ENCODE measurements at places on chromosomes 3 and 15.
A peak's percentile ranks its signal among the peaks of the same experiment; 100 is the strongest.

DNA sequence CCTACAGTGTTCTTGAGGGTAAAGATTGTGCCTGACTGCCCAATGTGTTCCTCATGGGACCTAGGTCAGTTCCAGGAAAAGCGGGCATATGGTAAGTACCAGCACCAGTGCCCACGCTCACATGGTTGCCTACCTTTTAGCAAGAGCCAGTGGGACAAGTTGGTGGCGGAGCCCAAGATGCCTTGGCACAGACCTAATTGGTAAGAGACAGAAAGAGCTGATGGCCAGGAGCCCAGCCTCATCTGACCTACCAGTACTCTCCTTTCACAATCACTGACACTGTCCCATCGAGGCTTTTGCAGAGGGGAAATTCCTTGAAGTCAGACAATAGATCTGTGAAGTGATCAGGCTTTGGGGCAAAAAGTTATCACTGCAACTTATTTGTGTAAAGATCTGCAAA is 98.4 kb upstream of the BCL6 start:
- peak; percentile 71 for DNase-seq

DNA sequence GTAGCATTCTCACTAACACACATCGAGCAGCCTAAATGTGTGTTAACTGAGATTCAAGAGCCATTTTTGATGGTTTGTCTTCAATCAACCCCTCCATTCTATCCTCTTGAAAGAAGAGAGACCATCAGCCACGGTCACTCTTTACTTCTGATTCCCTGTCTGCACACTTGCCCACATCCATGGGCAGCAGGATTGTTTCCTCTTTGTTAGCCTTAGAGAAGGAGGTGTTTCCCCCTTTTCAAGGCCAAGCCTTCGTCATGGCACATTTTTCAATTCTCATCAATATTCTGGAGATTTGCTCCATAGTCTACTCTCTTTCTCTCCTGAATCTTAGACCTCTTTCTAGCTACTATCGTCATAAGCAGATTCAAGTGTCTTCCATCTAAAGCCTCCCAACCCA is 522.4 kb upstream of the NAALADL2 start:
- DNase-seq: no peak

DNA sequence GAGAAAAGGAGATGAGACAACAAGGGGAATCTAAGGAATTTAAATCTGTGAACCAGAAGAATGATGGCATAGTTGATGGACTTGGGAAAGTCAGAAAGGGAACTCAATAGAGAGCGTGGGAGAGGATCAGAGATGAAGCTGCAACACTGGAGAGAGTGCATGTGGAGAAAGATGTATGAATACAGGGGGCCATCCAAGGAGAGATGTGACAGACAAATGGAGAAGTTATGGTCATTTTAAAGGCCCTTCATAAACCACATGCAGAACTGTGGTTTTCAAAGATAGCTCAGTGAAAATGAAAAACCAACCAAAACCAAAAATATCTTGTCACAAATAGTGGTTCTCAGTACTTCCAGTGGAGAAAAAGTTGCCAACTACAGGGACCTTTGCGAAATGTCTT is 265.2 kb downstream of the SUCLG2 start:
- no peak for DNase-seq

- DNase-seq: no peak
Measured at GRCh38 chr3:69439643-69440270, 53.9 kb upstream of the FRMD4B start.

DNA sequence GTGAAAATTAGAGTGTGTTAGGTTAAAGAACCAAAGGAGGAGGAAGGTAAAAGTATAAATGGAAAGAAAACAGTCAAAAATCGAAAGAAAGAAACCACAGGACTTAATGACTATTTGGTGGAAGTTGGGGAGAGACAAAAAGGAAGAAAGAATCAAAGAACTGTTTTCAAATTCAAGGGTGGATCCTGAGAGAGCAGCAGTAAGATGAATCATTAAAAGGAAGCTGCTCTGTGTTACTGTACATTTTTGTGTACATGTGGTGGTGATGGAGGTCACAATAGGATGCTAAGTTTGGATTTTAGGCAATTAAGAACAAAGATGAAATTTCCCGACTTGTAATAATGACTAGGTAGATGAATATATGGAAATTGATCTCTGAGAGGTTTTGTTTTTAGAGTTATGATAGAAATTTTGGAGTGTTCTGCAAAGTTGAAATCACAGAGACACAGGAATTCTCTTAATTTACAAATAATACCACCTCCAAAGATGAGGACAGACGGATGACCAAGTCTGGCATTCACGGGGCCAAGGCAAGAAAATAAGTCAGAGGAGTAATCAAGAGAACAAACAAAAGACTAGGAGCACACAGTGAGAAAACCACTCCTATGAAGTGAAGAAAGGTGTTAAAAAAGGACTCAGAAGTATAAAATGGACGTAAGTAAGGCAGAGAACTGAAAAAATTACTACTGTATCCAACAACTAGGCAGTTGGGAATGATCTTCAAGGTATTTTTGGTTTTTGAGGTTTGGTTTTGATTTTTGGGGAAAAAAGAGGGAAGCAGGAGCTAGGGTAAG is 7.1 kb downstream of the DHX36 start:
- DNase-seq: no peak

DNA sequence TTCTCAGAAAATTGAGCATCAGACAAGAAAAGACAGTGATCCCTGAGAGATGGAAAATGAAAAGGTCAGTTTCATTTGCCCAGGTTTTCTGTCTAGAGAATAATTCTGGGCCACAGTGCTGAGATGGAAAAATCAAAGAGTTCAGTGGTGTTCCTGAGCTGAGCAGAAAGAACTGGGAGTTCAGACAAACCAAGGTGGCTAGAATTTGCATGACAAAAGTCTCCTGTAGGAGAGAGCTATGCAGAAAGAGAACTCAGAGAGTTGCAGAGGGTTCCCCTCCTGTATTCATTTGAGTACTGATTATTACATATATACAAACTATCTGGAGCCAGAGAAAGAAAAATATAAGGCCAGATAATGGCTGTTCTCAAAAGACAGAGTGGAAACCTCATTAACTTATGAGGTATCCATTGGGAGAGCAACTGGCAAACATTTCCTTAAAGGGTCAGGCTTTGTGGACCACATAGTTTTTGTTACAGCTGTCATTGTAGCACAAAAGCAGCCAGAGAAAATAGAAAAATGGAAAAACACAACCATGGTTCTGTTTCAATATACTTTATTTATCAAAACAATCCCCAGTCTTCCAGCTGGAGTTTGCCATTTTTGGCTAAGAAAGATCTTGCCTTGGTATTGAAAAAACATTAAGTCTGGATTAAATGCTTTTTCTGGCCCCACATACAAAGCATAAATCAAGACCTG is 1004.1 kb downstream of the TBL1XR1 start:
- DNase-seq: no peak

DNA sequence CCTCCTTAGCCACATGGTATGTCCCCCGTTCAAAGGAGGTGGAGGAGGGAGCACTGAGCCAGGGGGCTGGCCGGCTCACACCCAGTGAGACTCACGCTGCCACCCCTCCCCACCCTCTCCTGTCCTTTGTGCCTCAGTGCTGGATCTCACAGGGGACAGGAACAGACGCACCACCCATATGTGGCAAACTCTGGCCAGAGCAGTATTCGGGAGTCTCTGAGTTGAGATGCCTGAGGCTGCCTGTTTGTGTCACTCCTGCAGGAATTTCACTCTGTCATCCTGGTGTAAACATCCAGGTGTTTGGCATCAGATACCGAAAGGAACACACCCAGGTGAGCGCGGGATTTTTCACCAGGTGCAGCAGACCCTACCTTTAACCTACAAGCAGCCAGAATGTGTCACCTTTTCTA is 25.7 kb downstream of the RGMA start:
- DNase-seq: no peak

DNA sequence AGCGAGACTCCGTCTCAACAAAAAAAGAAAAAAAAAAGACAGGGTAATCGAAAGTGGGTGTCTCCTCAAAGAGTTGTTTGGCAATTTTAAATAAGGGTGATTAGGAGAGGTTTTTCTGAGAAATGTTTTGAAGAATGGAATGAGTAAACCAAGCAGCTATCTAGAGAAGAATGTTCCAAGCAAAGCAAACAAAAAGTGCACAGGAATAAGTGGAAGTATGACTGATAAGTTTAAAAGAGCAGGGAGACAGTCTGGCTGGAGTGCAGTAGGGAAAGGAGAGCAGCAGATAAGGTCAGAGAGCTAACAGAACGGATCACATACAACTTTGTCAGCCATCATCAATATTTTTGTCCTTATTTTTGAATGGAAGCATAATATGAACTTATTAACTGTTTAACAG is 853.5 kb downstream of the TUSC7 start:
- no peak for DNase-seq

- DNase-seq: no peak
Measured at GRCh38 chr3:193194371-193194770, 46.7 kb upstream of the PLAAT1 start.

DNA sequence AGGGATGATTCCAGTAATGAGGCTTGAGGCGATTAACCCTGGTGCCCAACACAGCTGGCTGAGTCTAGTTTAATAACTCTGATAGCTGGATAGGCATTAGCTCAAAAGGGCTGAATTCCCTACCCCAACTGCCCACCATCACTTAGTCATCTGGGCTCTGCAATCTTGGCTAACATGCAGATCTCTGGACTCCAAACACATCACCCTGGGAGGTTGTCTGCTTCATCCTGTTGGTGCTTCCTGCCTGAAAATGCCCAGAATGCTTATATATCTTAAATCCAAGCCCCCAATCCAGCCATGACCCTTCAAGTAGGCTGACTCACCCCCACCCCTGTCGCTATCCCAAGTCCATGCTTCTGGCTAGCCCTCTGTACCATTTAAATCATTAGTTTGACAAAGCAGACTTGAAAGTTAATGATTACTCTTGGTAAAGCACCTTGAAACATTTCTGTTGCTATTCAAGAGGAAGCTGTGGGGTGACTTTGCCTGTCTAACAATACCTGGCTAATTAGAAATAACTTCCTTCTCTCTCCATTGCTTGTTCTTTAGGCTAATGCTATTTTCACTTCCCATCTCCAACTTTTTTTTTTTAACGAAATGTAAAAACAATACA is 107.0 kb upstream of the RORA start:
- DNase-seq: no peak

GRCh38 chr3:154542837-154543236 is 112.8 kb upstream of the GPR149 start:
- DNase-seq: no peak

- DNase-seq: no peak
Measured at GRCh38 chr3:60086811-60087210, 1037.0 kb upstream of the CFAP20DC start.

- no peak for DNase-seq
Measured at GRCh38 chr3:43790060-43790459, 99.3 kb downstream of the ABHD5 start.

GRCh38 chr3:194176274-194176991 is 40.5 kb downstream of the HES1 start:
- no peak for DNase-seq

GRCh38 chr15:48352474-48353072 is 21.3 kb downstream of the DUT start:
- peak; percentile 81 for DNase-seq

DNA sequence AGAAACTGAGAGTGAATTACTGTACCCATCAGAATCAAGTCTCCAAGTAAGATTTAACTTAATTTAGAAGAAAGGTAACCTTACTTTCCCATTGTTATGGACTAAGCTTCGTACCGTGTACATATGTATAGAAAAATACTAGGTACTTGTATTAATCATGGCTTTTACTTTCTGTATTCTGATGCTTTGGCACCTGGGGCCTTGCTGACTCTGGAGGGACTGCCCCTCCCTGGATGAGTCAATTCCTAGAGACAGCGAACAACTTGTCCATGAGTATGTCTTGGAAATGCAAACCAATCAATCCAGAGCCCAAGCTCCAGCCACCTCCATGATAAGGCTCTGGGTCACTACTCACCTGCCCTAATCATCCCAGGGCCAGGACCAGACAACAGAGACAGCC is 50.0 kb upstream of the DGKG start:
- no peak for DNase-seq

DNA sequence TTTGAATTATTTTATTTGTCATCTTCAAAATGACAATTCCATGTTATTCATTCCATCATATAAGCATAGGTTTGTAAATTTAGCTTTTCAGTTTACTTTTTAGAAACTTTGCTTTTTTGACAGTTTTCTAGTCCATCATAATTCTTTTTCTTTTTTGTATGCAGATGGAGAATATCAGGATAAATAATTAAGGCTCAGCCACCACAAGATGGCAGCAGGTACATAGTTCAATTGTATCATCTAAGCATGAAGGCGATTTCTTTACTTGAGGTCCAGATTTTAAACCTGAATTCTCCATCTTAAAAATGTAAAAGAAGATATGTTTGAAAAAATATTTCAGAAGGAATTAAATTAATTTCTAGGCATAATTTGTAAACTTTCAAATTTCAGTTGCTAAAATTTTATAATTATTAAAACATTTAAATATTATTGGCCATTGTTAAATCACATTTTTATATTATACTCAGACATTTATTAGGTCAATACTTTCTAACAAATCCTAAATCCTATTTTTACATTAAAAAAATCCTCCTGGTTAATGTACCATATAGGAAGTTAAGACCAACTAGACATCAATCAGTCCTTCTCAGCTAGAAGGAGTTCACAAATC is 15.1 kb downstream of the PLSCR5 start:
- peak; percentile 88 for DNase-seq

DNA sequence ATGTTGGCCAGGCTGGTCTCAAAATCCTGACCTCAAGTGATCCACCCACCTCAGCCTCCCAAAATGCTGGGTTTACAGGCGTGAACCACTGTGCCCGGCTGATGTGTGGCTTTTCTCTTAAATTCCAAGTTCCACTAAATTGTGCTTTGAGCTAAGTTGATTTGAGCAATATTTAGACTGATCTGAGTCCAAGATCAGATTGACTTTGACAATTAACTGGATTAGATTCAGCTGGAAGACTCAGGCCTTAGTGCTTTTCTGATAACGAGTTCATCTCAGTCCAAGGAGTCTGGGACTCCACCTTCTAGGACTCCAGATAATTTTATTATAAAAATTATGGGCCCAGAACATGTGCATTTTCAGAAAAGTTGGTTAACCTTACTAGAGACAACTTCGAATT is 94.4 kb upstream of the FAM174B start:
- no peak for DNase-seq

- no peak for DNase-seq
Measured at GRCh38 chr15:89822026-89822425, 7.4 kb upstream of the ANPEP start.

- DNase-seq: no peak
Measured at GRCh38 chr3:7506606-7507180, 645.8 kb downstream of the GRM7 start.

DNA sequence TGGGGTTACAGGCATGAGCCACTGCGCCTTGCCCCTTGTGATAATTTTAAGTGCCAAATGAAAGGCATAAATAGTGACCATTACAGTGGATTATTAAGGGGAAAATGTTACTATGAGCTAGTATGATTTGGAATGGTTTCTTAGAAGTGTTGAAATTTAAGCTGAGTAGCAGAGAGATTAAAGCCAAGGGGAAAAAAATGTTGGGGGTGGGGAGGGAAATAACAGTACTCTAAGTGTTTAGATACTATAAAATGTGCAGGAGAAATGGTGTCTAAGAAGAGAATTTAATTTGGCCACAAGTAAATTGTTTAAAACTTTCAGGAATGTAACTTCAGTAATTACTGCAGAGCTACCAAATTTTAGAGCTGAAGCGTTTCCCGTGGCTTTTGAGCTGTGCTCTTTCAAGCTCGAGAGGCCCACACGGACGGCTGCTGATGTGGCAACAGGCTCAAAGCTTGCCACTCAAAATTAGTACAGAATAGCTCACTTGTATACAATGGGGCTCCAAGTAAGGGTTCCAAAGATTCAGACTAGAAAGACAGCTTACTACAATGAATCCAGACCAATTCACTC is 23.9 kb upstream of the SLC12A8 start:
- DNase-seq: no peak

GRCh38 chr3:40086890-40087883 is 222.3 kb upstream of the EIF1B start:
- no peak for DNase-seq

Data from G401 (cell line).